ENCODE measurements at places on chromosomes 6 and 20.

GRCh38 chr20:38162878-38163875 lies 1.9 kb downstream of the TGM2 start:
- no peak for DNase-seq

- DNase-seq: no peak
Observed at GRCh38 chr6:7021301-7021700, 86.5 kb upstream of the RREB1 start.

DNA sequence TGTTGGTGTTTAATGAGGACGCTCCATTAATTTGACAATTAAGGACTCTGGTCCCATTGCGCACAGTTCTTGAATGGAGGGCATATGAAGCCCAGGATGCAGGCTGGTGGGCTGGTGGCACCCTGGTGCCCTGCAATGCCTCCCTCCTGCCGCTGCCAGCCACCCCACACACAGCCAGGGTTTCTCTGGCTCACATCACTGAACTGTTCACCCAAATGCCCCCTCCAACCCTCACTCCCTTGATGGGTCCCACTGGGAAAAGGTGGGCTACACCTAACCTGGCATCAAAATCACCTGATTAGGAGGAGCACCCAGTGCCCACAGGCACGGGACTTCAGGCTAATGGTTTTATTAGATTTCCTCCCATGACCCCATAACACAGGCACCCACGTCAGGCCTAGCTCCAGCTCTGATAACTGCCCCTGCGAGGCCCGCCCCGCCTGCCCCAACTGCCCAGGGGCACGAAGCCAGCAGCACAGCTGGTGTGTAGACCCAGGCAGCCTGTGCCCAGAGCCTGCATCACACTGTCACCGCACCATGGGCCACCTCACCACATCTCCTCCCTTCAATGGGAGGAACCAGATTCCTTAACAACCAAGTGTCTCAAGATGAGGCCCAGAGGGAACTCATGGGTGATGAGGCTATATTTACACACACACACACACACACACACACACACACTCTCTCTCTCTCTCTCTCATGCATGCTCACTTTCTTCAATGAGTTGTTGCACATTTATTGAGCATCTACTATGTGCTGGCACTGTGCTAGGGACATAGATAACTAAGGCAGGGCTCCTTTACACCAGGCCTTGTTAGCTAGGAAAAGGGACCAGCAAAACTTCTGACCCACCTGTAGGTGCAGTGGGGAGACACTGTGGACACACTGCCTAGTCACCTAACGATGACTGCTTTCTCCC lies 107.3 kb downstream of the NOL4L start:
- DNase-seq: no peak

GRCh38 chr20:49482173-49482572 lies 295 bp downstream of the KCNB1 start:
- DNase-seq: no peak

DNA sequence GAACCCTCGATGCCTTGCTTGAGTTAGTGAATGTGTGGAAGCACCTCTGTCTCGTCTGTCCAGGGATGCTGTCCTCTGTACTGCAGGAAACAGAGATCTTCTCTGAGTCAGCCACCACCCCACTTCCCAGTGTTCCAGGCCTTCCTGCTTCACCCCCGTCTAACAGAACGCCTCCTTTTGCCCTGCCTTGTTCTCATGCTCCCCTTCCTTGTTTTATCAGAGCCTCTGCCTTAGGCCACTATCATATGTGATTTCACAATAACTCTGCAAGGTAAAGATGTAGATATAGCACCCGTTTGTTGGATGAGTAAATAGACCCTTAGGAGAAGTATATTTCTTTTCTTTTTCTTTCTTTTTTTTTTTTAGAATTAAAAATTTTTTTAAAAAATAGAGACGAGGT lies 106.7 kb upstream of the CLDN20 start:
- DNase-seq: no peak

GRCh38 chr20:62031462-62032092 lies 34.1 kb downstream of the TAF4 start:
- DNase-seq: no peak

GRCh38 chr6:152723398-152723797 lies 25.7 kb downstream of the MYCT1 start:
- no peak for DNase-seq

- DNase-seq: no peak
Observed at GRCh38 chr6:132768051-132768517, 10.4 kb upstream of the VNN2 start.

DNA sequence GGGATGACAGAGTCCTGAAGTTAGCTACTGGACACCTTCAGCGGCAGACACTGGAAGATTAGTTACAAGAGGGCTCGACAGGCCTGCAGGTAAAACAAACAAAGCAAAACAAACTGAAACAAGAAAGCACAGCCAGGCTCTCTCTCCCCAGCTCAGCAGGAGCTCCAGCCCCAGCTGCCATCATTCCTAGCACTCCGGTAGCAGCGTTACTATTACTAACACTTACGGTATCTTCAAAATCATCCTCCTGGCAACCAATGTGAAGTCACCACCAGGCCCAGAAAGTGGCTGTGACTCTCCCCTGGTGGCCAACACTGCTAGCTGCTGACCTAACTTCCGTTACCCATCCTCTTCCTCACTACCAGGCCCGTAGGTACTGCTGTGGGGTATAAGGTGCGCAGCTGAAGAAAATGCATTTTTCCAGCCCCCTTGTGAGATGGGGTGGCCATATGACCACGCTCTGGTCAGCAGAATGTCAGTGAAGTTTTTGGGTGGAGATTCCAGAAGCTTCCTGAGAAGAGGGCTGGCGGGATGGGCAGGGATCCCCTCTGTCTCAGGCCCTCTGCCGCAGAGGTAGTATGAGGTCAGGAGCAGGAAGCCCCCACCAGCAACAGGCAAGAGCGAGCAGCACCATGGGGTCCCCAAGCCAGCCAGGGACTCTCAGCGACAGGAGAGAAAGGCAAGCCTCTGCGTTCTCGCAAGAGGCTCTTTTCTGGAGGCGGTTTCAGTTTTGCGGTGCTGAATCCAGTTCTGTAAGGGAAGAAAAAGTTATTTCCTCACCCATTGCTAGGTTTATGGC lies 37.4 kb upstream of the TBXT start:
- no peak for DNase-seq

- DNase-seq: no peak
Observed at GRCh38 chr20:50302341-50303057, 111.9 kb downstream of the CEBPB start.

GRCh38 chr6:66861007-66861541 lies 1154.0 kb upstream of the EYS start:
- no peak for DNase-seq

GRCh38 chr20:23142162-23143050 lies 56.3 kb upstream of the CD93 start:
- DNase-seq: no peak

GRCh38 chr20:31872406-31872805 lies 2.0 kb downstream of the TTLL9 start:
- DNase-seq: no peak

- no peak for DNase-seq
Observed at GRCh38 chr6:73395875-73396274, 1.2 kb downstream of the DDX43 start.

DNA sequence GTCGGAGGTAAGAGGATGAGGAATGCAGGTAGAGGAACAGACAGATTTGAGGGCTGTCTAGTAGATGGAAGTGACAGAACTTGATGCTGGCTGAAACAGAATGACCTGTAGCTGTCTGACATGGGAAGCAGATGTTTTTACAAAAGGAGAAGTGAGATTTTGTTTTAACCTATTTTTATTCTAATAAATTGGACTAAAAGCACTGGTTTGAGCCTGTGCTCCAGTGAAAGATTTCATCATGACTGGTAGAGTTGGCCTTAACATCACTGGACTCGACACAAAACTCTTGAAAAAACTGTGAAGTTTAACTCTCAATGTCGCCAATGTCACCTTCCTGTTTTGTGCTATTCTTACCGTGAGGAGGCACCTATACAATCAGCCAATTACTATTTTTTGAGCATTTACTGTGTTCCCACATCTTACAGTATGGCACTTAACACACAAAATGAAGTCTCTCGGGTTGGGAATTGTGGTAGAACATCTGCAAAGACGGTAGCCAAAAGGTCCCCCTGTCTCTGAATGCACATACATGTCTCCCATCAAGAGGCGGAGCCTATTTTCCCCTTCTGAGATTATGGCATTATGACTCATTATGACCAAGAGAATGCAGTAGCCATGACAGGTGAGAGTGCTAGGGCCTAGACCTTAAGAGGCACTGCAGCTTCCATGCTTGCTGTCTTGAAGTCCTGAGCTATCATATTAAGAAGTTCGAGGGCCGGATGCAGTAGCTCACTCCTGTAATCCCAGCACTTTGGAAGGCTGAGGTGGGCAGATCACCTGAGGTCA lies 93.2 kb downstream of the FOXF2 start:
- DNase-seq: no peak

DNA sequence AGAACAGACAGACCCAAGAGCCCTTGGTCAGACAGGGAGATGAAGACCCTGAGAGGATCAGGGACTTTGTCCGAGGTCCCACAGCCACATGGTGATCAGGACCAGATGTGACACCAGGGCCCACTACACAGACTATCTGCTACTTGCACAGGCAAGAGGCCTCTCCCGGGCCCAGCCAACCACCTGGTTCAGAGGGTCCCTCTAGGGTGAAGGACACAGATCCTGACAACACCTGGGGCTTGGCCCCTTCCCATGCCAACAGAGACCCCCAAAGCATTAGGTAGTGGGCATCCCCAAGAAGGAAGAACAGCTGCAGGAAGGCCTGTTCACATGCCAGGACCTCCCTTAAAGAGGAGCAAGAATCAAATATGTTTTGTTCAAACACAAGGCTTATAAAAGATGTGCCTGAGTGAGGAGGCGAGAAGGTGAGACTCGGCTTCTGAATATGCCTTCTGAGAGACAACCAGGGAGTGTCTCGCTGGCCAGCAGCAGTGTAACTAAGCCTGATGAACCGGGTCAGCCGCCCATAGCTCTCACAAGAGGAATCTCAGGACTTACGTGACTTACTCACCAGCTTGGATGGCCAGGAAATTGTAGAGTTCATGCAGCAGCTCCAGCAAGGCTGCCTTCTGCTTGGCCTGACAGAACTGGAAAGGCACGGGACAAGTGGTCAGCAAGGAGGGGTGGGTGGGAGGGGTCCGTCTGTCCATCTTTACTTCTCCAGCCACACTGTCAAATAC lies 5.0 kb downstream of the LEMD2 start:
- no peak for DNase-seq
